Temporal lobe (tissue), 4 donors: ENCODE measurements at places on chromosomes 12 and 14. TPM values are rescaled to one million over a fixed set of nuclear protein-coding genes. Genes with fewer than 3 reads are reported as not detected.

TNFAIP2 gene
- 11.6 TPM for total RNA-seq

C12orf42 gene
- total RNA-seq: 0.74 TPM

ADGRD1 gene
- total RNA-seq: 2.7 TPM

FAR2 gene
- total RNA-seq: 24.3 TPM

NELL2 gene
- total RNA-seq: 1,352 TPM

HOXC6 gene
- total RNA-seq: not detected

VRK1 gene
- total RNA-seq: 33.4 TPM
